ENCODE measurements at places on chromosomes 4 and X.

- no peak for DNase-seq
These were observed 18.2 kb downstream of the ACOX3 start for GRCh38 chr4:8422327-8422726.

GRCh38 chr4:167903291-167903721 is 189.0 kb upstream of the ANXA10 start:
- no peak for DNase-seq

- DNase-seq, result no peak
These were observed 18.0 kb downstream of the LYAR start for GRCh38 chr4:4271912-4272311.

DNA sequence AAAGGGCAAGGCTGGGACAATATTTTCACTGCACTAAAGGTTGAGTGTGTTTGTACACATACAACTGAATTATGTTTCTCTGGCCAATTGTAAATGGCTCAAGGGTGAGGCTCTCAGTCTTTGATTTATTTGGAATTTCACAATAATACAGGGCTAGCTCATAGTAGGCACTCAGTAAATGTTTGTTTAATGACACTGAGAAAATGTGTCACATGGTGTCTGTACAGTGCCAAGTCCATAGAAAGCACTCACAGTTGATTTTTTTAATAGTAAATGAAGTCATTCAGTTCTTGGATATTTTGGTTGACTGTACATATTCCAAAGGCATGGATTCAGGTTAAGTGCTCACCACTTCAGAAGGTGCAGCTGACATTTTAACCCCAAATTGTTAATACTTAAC is 176.4 kb downstream of the IL1RAPL2 start:
- no peak for DNase-seq

GRCh38 chr4:155568641-155569220 is 97.9 kb upstream of the GUCY1A1 start:
- DNase-seq, result no peak

DNA sequence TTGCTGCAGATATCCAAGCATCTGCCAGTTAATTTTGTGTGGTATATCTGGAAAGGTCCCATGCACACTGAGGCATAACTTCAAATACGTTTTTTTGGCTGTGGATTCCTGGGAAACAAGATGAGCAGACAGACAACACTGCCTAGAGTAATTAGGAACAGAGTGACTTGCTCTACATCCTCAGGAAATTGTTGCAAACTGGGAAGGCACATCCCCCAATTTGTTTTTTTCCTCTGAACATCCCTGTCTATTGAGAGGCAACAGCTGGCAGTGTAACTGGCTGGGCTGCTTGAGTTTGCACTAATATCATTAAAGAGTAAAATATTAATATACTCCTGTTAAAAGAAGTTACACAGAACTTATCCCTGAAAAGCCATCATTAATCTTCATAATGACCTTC is 207.7 kb upstream of the SLIT2 start:
- no peak for DNase-seq

GRCh38 chr4:1534876-1535526 is 128.8 kb upstream of the NKX1-1 start:
- no peak for DNase-seq

- DNase-seq, result no peak
These were observed 37.8 kb downstream of the SPCS3 start for GRCh38 chr4:176357359-176358082.

GRCh38 chr4:123921339-123921738 is 524.7 kb downstream of the SPRY1 start:
- no peak for DNase-seq

DNA sequence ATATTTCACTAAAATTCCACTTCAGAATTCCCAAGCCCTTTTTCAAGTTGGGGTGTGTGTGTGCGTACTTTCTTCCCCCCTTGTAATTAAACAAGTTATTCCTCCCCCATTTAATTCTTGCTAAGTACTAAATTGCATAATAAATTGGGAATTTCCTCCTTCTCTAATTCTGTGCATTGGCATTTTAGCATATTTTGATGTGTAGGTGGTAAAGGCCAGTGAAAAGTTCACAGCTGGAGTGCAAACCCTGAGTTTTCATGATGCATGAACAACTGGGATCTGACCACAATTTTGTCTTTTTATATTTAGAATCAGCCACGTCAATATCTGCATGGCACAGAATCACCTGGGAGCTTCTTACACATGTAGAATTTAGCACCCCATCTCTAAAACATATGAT is 18.5 kb downstream of the ANXA3 start:
- no peak for DNase-seq

- no peak for DNase-seq
These were observed 1.6 kb downstream of the LRBA start for GRCh38 chr4:151013491-151013890.

- no peak for DNase-seq
These were observed 7.1 kb downstream of the SLC49A3 start for GRCh38 chr4:681736-682451.

- DNase-seq, result no peak
These were observed 1.7 kb upstream of the MAGEH1 start for GRCh38 chrX:55450259-55450658.

- DNase-seq, result no peak
These were observed 499.0 kb downstream of the PDGFC start for GRCh38 chr4:156472624-156473023.

- no peak for DNase-seq
These were observed 2086.8 kb downstream of the ARAP2 start for GRCh38 chr4:34157547-34157946.

GRCh38 chrX:150704030-150704613 is 10.9 kb downstream of the MTMR1 start:
- no peak for DNase-seq

GRCh38 chrX:148768296-148768695 is 267.9 kb downstream of the AFF2 start:
- DNase-seq, result no peak

GRCh38 chrX:136780763-136781162 is at the start of gene ARHGEF6:
TSS of gene ARHGEF6 (minus strand) at chrX:136780932. CDS start at chrX:136780882, 50 bp downstream.
- no peak for DNase-seq

DNA sequence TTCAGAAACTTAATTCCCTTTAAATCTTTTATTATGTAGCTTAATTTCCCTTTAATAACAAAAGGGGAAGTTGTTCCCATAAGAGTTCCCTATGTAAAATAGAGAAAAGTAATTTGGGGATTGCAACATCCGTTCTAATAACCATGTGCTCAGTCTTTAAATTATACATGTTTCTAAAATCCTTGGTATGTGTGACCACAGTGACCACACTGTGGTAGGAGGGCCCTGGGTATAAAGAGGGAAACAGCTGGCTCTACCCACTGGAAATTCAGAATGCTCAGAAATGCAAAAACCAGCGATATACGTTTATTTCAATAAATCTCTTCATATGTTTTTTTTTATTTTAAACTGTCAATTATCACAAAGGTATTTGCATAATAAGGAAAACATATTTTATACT is 219.1 kb downstream of the FGF13 start:
- no peak for DNase-seq

- DNase-seq, result no peak
These were observed 4.6 kb downstream of the TREX2 start for GRCh38 chrX:153441296-153441695.

- DNase-seq, result no peak
These were observed 131.6 kb downstream of the BCOR start for GRCh38 chrX:39966176-39966575.

GRCh38 chr4:56475917-56476316 is 8.5 kb downstream of the SRP72 start:
- no peak for DNase-seq

- DNase-seq, result no peak
These were observed 153.8 kb downstream of the DCK start for GRCh38 chr4:71147261-71147660.

DNA sequence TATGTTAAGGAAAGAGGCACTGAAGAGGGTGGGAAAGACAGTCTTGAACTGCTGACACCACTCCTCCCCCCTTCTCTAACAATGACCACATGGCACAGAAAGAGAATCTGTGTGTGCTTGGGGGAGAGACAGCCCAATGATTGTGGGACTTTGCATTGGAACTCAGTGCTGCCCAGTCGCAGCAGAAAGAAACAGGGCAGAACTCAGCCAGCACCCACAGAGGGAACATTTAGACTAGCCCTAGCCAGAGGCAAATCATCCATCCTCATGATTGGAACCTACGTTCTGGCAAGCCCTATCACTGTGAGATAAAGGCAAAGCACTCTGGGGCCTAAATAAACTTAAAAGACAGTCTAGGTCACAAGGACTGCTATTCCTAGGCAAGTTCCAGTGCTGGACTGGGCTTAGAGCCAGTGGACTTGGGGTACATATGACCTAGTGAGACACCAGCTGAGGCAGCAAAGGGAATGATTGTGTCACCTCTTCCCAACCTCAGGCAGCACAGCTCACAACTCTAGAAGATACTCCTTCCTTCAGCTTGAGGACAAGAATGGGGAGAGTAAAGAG is 132.8 kb upstream of the S100G start:
- no peak for DNase-seq

- DNase-seq, result no peak
These were observed 415.0 kb downstream of the ZNF674 start for GRCh38 chrX:46130247-46130646.

DNA sequence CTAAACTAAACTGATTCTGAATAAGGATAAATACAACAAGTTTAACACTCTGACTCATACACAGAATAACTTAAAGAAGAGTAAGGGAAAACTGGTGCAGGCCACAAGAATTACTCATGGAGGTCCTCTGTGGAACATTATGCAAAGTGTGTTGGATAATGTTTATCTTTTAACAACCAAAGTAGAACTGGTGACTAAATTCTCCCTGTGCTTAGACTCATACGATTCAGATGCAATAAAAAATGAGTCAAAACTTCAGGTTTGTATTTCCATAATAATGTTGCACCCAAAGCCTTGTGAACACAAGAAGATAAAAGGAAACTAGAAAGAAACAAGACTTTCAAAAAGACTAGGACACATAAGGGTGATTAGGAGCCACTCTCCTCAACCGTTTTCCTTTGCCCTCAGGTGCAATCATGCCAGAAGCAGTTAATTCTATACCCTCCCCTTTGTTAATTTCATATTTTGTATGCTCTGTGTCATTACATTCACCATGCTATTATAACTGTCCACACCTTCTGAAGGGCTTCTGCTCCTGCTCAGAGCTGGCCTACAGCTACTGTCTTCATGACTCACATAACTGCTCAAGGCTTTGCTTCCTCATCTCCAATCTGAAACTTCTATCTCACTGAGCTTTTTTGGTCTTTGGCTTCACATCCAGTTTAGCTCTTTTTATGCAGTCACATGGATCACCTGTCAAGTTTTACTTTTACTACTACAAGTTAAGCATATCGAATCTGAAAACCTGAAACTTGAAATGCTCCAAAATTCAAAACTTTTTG is 60.2 kb downstream of the KCNIP4 start:
- DNase-seq, result no peak

DNA sequence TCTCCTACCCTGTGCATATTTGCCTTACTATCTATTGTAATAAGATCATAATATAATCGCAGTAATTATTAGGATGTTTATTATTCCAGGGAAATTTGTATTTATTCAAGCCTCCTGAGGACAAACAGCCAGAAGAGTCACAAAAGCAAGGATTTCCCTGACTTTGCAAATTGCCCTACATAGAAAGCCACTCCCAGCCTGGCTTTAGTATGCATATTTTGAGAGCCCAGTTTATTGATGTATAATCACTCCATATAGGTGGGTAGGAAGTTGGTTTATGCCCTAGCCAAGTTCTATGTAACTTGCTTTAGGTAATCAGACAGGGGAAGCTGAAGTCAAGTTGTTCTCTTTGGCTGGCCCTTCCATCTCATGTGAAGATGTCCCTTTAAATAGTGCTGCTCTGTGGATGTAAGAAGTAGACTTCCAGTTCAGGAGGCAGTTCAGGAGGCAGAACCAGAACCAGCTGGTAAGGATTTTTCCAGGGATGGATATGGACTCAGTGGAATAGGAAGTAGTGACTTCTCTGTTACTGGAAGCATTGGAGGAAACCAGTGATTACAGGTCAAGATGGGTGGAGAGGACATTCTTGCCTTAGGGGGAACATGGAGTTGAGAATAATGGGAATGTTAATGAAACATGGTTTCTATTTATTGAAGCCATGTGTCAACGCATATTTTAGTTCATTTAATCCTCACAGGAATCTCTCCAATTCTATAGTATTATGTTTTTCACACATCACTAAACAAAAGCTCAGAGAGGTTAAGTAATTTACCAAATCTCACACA is 70.5 kb upstream of the KIT start:
- no peak for DNase-seq

GRCh38 chr4:156710365-156711192 is 261.0 kb downstream of the PDGFC start:
- DNase-seq, result no peak

GRCh38 chr4:152591396-152591795 is 55.5 kb upstream of the FBXW7 start:
- DNase-seq, result no peak

DNA sequence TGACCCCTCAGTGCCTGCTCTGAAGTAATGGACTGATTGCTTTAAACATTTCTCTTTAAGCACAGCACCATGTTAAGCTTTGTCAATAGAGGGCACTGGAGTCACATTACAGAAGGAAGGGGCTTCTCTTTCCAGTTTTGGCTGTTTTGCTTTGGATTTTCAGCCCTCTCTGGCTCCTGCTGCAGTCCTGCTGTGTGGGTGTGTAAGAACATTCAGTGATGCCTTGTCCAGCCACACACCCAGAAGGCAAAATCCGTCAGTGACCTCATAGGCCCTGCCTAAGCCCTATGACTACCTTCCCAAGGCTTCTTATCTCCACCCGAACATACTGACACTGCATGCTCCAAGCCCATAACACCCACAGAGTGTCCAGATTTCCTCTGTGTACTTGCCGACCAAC is 215.3 kb upstream of the CTSO start:
- DNase-seq, result no peak
